Choroid plexus epithelial cell (primary cell): ENCODE measurements at places on chromosomes 2 and 18.
A peak's percentile ranks its signal among the peaks of the same experiment; 100 is the strongest.

DNA sequence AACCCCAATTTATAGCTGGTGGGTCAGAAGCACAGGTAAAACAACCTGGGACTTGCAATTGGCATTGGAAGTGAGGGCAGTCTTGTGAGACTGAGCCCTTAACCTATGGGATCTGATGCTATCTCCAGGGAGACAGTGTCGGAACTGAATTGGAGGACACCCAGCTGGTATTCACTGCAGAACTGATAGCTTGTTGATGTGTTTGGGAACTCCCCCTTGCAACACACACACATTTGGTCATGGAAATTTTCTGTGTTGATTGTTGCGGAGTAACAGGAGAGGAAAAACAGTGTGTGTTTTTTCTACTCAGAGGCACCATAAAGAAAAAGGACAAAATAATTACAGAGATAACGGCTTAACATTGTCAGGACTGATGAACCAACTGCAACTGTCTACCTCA, 16.1 kb downstream of the TPGS2 start:
- DNase-seq, result peak; percentile 25

GRCh38 chr2:28678175-28678855, 73.3 kb upstream of the PPP1CB start:
- no peak for DNase-seq

GRCh38 chr2:216562696-216563435, 64.2 kb downstream of the RPL37A start:
- no peak for DNase-seq

DNA sequence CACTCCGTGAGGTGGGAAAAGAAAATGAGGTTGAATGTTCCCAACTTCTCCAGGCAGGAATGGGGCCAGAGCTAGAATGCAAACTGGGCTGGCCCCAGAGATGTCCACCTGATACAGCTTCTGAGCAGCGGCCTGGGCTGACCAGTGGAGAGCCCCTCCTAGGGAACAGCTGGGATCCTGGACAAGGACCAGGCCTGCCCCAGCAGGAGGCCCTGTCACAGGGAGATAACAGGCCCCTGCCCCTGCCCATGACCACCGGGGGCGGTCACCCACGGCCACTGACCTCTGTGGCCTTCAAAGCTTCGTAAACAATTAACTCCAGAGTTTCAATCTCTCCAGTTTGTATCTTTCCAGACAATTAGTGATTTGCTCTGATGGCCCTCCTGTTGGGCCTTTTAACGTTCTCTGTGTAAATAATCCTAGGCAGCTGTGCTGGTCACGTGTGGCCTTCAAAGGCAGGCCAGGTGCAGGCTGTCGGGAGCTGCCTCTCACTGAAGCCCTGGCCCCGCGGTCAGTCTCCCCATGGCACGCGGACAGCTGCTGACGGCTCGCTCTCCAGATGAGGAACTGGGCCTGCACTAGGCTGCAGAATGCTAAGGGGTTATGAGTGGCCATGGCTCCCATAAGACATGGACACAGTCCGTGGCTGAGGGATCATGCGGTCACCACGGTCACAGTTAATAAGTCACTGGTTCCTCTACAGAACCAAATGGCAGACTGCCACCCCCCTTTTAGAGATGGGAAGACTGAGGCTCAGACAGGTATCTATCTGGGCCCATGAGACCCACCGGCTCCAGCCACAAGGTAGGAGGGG, 9.2 kb downstream of the HS6ST1 start:
- peak; percentile 83 for DNase-seq

DNA sequence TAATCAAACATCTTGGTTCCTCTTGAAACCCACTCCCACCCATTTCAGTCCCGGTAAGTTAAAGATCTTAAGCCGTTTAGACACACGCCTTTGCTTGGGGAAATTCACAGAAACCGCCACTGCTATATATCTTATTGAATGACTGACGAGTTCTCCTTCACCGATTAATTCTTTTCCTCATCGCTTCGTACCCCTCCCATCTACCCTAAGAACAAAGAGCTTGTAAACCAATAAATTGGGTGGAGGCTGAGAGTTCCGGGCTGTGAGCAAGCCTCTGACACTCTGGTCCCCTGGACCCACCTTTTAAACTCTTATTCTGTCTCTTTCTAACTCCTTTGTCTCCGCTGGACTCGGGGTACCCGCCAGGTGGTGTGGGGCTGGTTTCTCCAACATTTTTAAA, 30.6 kb downstream of the TMEM131 start:
- DNase-seq, result no peak

DNA sequence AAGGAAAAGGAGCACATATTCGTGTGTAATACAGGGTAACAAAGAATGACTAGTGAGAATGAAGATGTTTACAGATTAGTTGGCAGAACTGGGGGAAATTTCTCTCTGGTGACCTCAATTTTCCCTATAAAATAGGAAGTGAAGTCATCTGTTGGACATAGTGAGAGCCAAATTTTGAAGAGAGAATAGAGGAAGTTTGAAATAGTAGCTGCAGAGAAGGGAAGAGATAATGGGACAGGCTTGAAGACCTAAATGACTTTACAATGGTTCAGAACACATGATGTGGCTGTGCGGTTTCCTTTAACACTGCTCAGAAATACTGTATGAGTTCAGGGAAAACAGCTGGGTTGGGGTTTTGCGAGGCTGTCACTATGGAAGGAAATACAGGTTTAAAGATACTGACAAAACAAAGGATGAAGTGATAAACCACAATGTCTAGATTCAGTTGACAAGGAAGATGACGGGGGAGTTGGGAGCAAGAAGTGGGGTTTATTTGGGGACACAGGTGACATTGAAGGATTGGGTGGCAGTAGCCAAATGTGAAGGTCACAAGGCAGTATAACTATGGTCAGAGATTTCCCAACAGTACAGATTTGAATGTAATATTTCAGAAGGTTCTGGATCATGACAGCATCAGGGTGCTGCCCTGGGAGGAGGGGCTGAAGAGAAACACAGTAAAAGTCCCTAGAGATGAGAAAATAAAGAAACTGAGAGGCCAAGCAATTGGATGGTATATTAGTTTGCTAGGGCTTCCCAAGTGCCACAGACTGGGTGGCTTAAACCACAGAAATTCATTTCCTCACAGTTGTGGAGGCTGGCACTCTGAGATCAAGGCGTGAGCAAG, 82.6 kb upstream of the TANK start:
- peak; percentile 49 for DNase-seq

DNA sequence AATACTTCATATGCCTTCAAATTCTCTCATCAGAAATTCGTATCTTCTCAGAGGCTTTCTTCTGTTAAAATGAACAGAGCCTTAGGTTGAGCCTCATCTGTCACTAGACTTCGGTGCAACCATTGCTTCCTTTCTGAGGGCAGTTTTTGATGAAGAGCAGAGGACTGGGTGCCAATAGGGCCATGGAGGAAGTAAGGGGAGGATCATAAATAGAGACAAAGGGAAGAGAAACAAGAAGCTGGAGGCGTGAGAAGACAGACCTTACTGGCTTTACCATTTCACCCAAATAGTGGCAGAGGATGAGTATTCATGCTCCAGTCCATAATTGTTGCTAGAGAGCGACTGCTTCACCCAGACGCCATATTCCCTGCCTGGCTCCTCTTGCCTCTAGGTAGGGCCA, 215.6 kb upstream of the PKDCC start:
- DNase-seq, result no peak

DNA sequence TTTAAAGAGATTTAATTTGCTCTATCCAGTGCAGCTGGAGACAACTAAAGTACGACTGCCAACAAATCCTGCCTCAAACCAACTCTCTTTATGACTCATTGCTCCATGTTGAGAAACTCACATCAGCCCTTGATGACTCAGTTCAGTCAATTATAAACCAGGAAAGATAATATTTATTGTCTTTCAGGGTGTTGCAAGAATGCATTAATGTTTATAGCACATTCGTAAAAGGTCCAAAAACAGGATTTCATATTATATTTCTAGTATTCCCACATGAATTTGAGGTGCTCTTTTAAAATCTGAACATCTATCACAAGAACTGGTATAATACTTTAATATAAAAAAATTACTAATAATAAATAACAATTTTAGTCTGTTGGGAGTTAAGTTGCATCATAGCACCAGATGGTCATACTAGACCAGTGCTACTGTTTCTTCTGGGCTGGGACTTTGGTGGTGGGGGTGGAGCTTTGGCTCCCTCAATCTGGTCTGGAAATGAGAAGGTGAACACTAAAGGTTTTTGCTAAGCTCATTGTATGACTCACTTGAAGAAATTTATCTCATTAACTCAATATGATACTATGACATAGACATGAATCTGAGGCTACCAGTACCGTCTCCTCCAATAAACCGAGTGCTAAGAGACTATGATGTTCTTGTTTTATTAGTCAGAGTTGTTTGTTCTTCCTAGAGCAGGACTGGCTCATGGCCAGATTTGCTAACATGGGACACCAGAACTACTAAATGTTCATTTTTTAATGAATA, 26.6 kb upstream of the MAP3K20 start:
- peak; percentile 99 for DNase-seq

GRCh38 chr18:2653467-2653866, 2.1 kb upstream of the SMCHD1 start:
- no peak for DNase-seq

- DNase-seq, result peak; percentile 10
These were observed 167.2 kb upstream of the RBBP8 start for GRCh38 chr18:22765896-22766295.

- no peak for DNase-seq
These were observed 48.9 kb downstream of the STK25 start for GRCh38 chr2:241459520-241459919.

GRCh38 chr2:134169788-134170187, 84.1 kb upstream of the MGAT5 start:
- no peak for DNase-seq

DNA sequence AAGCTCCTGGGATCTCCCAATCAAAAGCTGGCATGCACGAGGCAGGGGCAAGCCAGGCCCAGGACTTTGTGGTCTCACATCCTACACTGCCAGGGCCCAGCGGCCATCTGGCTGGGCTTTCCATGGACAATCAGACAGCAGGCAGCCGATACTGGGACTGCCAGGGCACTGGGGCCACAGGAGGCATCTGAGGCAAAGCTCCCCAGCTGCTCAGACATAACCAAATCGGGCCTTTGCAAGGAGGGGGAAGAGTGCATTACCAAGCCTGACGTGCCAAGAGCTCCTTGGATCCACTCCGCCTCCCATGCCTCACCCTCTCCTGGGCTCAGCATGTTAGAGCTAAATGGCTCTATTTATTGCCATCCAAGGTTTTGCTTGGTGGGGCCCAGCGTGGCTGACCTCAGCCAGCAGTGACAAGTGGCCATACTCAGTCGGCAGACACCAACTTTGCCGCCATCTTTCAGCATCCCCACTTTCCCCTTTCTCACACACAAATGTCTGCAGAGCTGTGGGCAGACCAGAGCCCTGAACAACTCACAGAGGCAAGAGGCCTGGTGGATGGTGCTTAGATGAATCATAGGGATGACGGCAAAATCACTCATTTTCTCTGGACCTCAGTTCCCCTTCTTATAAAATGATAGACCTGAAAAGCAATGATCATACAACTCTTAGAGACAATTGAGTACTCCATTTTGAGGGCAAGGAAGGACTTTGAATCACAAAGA, 200.8 kb downstream of the TTC32 start:
- DNase-seq, result no peak
